ENCODE measurements at places on chromosomes 13 and 19. TPM values are rescaled to one million over a fixed set of nuclear protein-coding genes. Genes with fewer than 3 reads are reported as not detected.

TEX29 gene
- not detected for total RNA-seq

TNFSF11 gene
- total RNA-seq, result 1.2 TPM

SLC25A42 gene
- total RNA-seq, result 12.5 TPM

RDH8 gene
- total RNA-seq, result not detected

TMPRSS9 gene
- total RNA-seq, result 0.23 TPM

FREM2 gene
- total RNA-seq, result 4.6 TPM

GNG14 gene
- total RNA-seq, result not detected

PHLDB3 gene
- total RNA-seq, result 3.7 TPM

GPR12 gene
- 36.7 TPM for total RNA-seq

ANGPTL8 gene
- not detected for total RNA-seq

METTL21C gene
- 0.69 TPM for total RNA-seq

PLIN5 gene
- total RNA-seq, result 4.6 TPM

FUT2 gene
- 0.46 TPM for total RNA-seq

SUGP2 gene
- 97.3 TPM for total RNA-seq

SPTBN4 gene
- total RNA-seq, result 39.7 TPM

ZNF440 gene
- total RNA-seq, result 19.4 TPM

SYCN gene
- total RNA-seq, result not detected

PSG5 gene
- total RNA-seq, result not detected

PRX gene
- 2.5 TPM for total RNA-seq

KRTDAP gene
- not detected for total RNA-seq

C3 gene
- total RNA-seq, result 63.9 TPM
